ENCODE measurements at places on chromosomes 3 and 15.

DNA sequence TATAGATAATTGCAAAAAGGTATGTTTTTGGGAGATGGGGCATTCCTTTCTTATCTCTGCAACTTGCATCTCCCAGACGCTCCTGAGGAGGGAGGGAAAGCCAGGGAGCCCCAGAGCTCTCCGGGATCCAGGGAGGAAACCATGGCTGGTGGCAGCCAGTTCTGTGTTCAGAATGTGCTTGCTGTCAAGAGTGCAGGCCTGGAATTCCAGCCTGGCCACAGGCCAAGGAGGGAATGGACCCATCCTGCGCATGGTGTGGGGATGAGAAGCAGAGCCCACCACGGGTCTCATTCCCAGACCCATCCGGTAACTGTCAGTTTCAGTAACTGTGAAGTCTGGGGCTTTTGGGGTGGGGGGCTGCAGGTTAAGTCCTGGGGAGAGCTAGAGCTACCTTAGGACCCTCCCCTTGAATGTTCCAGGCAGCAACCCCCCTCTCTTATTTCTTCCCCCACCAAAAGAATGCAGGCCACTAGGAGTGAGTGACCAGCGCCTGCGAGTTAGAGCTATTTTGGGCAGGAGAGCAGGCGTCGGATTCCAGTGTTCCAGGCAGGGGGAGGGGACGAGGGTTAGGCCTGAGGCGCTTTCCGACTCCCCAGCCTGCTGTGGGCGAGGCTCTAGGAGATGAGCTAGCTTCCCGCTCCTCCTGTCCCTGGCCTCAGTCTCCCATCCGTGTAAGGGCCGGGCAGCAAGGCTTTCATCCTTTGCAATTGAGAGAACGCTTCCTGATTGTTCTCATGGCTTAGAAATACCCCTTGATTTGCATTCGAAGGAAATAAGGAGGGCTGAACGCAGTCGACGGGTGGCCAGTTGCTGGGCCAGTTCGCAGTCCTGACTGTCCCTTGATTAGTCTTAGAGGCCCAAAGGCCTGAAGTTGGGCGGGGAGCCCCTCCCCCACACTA lies 781 bp upstream of the DAG1 start:
- peak; percentile 63 for DNase-seq

DNA sequence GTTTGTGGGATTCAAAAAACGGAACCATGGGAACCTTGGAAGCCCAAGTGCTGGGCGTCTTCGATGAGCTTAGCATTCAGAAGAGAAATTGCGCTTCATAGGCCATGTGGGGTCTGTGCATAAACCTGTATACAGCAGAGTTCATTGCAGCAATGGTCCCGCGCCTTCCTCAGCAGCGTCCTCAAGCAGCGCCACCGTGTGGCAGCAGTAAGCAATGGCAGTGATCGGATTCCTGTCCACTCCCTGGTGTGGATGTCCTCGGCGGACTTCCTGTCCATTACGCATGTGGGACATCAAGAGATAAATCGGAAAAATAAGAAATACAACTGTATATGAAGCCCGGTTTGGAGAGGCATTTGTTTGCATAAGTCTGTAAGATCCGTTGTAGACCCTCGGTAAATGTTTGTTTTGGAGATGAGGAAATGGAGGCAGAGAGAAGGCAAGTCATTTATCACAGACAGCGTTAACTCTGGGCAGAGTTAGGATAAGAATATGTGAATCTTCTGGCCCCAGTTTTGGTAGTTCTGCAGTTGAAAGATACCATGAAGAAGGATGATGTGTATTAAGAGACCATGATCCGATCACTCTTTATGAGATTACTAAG lies 57.7 kb downstream of the CNTN4 start:
- peak; percentile 31 for DNase-seq

GRCh38 chr15:63430766-63431451 lies 49.3 kb upstream of the CA12 start:
- no peak for DNase-seq

DNA sequence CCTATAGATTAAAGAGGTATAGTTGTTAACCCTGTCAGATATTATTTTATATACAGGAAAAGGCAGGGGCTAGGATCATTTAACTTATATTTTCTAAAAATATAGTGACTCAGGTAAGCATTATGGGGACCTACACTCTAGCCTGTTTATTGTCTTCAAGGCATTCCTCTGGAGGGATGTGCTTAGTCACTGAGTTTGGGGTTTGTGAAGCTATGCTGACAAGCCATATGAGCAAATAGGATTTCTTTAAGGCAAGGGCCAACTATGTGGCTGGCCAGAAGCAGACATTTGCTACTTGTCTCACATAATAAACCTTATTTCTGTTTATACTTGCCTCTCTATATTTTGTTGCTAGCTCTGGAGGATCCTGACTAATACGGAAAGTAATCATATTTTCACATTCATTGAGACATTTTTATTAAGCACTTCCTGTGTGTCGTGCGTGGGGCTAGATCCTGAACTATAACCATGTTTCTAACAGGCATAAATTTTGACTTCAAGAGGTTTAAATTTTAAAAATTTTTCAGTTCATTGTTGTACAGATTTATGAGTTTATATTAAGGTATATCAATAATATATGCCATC lies 153.4 kb downstream of the OTOL1 start:
- DNase-seq: no peak

DNA sequence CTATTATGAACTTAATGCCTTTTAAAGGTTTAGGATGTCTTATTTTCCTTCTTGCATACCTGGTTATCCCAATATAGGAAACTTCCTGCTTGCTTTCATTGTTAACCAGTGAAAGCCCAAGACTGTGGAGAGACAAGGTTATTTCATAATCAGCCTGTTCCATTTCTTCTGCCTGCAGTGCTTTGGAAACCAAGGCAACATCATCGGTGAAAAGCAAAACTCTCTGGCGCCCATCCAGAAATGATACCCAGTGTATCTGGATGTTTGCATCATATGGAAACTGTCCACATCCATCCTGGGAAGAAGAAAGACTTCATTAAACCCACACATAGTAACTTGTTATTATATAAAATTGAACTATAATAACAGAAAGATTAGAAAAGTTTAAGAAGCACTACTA lies 170.1 kb downstream of the VPS13C start:
- DNase-seq: no peak

DNA sequence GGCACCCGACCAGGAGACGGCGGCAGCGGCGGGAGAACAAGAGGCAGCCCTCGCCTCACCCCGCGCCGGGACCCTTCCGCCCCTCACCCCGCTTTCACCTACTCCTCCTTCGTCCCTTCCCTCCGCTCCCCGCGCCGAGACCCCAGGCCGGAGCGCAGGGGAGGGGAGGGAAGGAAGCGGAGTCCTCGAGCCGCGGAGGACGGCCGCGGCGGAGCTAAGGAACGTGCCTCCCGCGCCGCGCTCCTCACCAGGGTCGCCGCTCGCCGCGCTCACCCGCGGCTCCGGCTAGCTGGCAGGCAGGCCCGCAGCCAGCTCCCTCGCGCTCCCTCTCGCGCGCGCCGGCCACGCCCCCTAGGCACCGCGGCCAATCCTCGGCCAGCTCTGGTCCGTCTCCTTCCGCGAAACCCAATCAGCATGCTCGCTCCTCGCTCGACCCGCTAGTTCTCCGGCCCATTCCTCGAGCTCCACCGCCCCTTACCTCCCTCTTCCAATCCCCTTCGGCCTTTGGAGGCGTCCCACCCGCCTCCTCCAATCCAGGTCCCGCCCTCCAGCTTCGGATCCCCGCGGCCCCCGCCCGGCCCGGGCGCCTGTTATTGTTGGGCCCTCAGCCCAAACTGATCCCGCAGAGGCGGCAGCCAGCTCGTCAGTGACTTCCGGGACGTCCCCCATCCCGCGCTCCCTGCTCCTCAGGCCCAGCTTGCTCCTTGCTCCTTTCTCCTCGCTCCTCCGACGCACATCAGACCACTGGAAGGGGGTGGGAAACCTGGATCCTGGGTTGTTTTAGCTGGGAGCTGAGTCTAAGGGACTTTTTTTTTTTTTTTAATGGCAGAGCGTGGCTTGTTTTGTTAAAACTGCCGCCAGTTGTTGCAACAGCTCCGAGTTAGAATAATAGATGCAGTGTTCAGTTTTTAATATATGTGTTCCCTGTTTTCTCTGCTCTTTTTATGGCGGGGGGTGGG lies at the start of gene DCBLD2:
Gene DCBLD2 (minus strand): TSS at position 304 of the 959 bp plus-strand sequence. CDS start 369 bp downstream, outside the sequence.
- peak; percentile 97 for DNase-seq
